Activated CD4-positive, alpha-beta T cell treated with anti-CD3 and anti-CD28 coated beads, Interleukin-2, amount 50 U/mL, for 24 hours (primary cell): ENCODE measurements at places on chromosomes 5 and 9.

DNA sequence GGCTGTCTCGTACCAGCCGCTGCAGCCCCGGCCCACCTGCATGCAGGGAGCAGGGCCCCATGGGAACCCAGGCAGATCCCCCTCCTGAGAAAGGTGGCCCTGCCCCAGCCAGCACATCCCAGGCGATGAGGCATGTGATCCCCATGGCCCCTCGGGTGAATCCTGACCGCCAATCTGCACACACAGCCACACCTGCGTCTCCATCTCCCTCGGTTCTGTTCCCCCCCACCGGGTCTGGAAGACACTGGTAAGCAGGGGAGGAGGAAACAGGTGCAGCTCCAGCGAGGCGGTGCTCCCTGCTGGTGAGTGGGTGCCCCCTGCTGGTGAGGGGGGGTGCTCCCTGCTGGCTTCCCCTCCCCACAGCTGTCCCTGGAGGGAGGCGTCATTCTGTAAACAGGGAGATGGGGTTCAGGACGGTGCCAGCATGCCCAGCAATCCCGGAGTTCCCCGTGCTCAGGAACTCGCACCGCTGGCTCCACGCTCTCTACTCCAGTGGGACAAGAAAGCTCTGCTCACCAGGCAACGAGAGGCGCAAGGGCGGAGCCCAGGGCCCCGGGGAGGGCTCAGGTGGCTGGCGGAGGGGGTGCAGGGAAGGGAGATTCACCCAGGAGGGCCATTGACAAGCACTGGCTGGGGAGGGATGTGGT lies 28.4 kb upstream of the SLC12A7 start:
- DNase-seq: peak; percentile 53

DNA sequence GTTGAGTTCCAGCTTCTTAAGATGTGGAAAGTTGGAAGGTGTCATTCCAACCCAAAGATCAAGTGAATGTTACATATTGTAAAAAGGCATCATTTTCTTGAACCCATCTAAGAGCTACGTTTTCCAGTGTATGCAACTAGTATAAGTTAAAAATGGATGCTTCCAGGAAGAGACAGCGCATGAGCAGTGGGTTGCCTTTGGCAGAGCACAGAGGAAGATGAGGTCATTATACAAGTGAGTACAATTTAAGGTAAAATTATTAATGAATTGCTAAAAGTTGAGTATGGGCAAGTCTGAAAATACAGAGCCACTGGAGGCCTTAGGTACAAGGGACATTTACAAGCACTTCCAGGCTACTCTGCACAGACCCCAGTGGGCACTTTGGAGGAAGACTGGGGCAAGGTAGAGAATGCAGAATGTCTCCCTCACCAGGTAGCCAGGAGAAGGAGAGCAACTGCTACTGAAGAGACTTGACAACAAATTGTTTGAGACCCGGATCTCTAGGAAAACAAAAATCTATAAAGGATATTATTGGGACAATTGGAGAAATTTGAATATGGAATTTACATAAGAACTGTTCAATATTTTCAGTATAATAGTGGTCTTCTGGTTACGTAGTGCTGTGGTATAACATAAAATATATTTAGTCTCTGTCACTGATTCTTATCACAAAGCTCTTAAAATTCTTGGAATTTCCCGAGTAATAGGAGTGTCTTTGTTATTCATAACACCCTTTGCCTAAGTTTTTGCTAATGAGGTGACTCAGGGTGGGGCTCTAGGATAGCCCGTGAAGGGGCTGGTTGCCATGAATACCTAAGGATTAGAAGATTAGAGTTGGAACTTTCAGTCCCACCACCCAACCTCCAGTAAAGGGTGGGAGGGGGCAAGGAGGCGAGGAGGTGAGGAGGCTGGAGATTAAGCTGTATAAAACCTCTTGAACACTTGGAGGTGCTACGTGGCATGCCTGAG lies 129.9 kb upstream of the FER start:
- DNase-seq: no peak

DNA sequence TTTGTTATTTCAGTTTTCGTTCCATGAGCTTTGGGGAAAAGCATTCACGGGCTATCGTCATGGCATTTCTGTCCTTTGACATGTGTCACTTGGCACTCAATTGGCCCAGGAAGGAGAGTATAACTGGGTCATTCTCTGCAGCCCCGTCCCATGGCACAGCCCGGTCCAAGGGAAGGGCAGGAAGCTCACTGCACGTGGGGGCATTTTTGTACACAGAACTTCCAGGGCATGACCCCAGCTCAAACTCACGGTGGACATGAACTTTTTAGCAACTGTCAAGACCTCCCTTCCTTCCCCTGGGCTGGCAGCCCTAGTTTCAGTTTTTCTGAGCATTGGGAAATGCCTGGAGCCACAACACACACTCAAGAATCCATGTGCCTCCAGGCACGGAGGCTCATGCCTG lies 161.6 kb upstream of the PANK3 start:
- no peak for DNase-seq

DNA sequence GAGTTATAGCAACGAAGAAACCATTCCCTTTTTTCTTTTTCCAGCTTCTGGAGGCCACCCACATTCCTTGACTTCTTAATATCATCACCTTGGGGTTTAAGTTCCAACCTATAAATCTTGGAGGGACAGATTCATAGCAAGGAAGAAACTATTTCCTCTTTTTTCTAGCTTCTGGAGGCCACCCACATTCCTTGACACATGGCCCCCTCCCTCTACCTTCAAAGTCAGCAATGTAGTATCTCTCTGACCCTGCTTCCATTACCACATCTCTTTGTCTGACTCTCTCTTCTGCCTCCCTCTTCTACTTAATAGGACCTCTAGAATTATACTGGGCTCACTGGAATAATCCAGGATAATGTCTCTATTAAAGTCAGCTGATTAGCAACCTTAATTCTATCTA lies 34.7 kb upstream of the SHISAL2B start:
- DNase-seq: no peak

- no peak for DNase-seq
Measured at GRCh38 chr5:96374653-96375052, 58.4 kb downstream of the PCSK1 start.
